ENCODE measurements at places on chromosomes 6 and 20. TPM values are rescaled to one million over a fixed set of nuclear protein-coding genes. Genes with fewer than 3 reads are reported as not detected.

Gene EZR
- total RNA-seq, result 140 TPM

Gene RIPOR2
- total RNA-seq, result 5.4 TPM

Gene BMP5
- 4.6 TPM for total RNA-seq

Gene CYP21A2
- total RNA-seq, result 2.0 TPM

Gene GNAS-AS1
- total RNA-seq, result 0.37 TPM

Gene PRDM13
- total RNA-seq, result not detected

Gene MROH8
- 4.8 TPM for total RNA-seq

Gene MUC22
- total RNA-seq, result not detected

Gene CAP2
- 79.5 TPM for total RNA-seq

Gene PTPRT
- total RNA-seq, result 0.27 TPM

Gene RIMS4
- 0.58 TPM for total RNA-seq

Gene PACRG
- total RNA-seq, result 3.2 TPM

Gene C2
- 12.3 TPM for total RNA-seq

Gene GMEB2
- total RNA-seq, result 7.9 TPM

Gene COL19A1
- 1.9 TPM for total RNA-seq

Gene TRERF1
- 2.6 TPM for total RNA-seq

Gene SLC2A4RG
- total RNA-seq, result 47.9 TPM

Gene SLC13A3
- total RNA-seq, result 0.71 TPM

Gene IDH3B
- total RNA-seq, result 149 TPM

Gene HLA-DOB
- total RNA-seq, result 0.27 TPM

DNA sequence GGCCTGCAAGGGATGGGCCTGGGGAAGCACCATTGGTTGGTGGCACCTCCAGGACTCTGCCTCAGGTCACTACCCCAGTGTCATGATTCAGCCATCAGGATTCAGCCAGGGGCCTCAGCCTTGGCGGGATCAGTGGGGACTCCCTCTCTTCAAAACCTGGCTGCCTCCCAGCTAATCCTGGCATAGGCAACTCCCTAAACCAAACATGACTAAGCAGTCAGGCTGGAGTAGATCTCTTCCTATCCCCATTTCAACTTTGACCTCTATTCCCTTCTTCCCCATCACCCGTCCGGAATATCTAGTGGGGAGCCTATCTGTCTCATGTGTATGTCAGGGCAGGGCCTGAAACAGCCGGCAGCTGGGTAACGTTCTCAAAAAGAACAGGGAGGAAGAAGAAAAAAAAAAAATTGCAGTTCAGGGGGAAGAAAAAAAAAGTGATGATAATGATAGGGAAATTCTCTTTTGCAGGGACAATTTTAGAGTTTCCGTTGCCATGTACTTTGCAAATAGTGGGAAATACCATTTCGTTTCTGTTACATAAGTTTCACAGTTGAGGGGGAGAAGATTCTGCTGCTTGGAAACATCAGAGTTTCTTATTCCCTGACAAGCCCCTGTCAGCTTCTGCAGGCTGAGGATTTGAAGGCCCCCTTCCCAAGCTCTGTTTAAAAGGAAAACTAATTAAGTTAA lies 4.1 kb upstream of the PREX1 start:
- peak; percentile 79 for DNase-seq

DNA sequence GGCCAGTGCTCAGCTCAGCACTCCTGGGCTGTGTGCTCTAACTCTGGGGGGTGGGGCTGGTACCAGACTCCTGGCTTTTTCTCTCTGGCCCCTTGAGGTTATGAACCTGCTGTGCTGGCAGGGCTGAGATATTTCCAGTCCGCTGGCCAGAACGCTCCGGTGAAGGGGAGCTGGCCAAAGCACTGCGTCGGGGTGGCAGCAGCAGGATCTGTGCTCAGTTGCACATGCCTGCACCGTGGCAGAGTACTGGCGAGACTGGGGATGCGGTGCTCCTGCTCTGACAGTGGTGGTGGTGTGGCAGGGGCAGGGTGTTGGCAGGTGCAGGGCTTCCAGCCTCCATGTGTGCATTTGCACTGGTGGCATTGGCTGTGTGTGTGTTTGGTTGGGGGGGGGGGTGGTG lies 374.4 kb downstream of the PHF3 start:
- no peak for DNase-seq

- no peak for DNase-seq
Observed at GRCh38 chr6:126446248-126446647, 106.3 kb downstream of the CENPW start.

GRCh38 chr6:296151-297122 lies 4.2 kb downstream of the DUSP22 start:
- DNase-seq, result peak; percentile 52

DNA sequence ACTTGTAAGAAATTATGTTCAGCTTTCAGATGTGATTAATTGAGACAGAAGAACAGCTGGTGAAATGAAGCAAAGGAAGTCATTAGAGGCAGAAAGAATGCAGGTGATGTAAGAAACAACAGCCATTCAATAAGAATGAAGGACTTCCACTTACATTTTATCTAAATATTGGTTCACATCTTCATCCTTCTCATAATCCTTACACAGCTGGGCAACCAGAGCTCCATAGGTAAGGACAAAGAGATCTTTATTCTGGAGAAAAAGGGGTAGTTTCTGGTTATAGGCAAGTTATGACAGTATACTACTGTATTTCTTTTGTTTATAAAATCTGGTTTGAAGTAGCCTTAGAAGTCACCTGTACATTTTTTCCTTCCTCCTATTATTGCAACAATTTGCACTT lies 2.3 kb downstream of the TRAPPC3L start:
- DNase-seq, result no peak

DNA sequence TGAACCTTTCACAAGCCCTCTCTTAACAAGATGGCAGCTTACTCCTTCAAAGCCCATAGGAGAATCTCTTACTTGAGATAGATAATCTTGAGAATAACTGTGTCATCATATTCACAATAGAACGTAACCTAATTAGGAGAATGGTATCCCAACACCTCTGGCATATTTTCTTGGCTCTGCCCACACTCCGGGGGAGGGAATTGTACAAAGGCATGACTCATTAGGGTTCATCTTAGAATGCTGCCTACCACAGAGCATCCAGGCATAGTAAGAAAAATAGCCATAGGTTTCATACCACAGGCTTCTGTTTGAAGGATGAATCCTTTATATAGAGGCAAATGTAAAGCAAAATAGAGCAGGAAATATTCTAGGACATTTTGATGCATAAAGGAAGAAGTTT lies 1100.6 kb upstream of the CITED2 start:
- no peak for DNase-seq

- no peak for DNase-seq
Observed at GRCh38 chr20:59334651-59335300, 34.4 kb downstream of the EDN3 start.

GRCh38 chr6:134287859-134288537 lies 29.9 kb downstream of the SGK1 start:
- DNase-seq, result no peak

DNA sequence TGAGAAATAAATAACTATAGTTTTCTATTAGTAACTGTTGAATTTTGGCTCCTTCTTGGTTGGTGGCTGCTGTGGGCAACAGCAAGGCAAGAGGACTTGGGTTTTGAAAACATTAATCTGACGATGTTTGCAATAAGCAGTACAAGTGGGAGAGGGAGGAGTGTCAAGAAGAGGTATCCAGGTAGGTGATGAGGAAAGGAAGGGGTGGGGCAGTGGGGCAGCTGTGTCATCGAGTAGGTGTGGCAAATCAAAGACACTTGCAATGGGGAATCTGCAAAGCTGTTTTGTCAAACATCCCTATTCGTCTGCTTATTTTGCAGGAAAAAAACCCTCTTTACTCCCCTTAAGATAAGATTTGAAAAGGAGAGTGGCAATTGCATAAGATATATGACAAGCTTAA lies 171.9 kb upstream of the MAP3K7 start:
- no peak for DNase-seq

DNA sequence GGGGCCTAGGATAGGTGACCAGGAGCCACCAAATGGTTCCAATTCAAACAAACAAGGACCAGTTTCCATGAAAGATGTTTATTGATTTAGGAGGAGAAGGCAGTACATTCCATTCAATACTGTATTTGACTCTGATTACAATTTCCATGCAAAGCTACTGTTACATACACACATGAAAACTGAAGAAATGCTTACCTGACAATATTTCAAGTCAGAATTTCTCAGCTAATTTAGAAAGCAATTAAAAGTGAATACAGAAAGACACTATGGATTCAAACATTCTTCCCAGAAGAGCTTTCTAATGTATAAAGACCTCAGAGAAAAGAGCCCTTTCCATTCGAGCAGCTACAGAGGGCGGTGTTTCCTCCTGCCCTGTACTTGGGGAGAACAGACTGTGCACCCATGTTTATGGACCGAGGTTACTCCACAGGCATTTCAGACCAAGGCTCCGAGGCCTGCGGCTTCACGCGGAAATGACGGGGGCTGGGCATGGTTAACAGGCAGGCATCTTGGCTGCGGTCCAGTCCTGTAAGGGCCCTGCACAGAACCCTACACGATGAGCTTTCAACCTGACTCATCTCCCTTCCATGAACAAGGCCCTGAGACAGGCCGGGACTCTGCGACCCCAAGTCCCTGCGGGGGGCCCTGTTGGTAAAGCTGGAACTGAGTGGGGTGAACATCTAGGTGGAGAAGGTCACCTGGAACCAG lies 25.7 kb upstream of the TCFL5 start:
- peak; percentile 67 for DNase-seq

DNA sequence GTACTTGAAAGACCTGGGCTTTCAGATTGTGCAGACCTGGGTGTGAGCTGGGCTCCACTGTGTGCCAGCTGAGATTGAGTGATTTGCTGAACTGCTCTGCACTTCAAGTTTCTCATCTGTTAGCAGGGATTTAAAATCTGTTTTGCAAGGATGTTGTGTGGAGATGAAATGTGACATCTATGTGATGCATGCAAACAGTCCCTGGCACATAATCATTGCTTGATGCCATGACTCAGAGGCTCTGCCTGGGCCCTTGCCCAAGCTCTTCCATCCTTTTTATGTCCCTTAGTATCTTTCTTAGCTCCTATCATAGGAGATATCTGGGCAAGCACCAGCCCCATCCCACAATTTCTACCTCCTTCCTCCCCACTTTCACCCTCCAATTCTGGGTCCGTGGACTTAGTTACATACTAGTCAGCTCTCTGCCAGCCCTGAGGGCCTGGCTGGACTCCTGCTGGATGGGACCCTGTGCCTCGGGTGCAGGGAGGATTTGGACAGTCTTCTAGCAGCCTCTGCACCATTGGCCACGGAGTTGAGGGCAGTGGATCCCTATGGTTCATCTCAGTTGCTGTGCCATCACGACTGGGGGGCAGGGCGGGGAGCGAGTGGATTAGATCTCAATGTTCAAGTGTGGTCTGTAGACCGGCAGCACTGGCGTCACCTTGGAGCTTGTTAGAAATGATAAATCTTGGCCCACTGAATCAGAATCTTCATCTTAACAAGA lies 103.6 kb downstream of the MAP3K7 start:
- no peak for DNase-seq

- DNase-seq, result no peak
Observed at GRCh38 chr6:139050770-139051313, 22.3 kb downstream of the ABRACL start.

DNA sequence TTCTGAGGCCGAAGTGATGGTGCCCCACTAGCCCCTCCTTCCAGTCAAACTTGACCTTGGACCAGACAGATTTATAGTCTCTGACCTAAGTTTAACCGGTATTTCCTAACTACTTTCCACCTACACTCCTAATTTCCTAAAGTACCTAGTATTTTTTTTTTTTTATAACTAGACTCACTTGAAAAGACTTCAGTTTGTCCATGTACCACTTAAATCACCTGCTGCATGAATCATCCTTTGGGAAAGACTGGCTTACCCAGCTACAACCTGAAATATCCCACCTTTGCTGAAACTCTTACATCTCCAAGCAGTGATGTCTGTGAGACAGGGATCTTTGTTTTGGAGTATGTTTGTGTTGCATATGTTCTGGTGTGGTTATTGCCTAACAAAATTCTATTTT lies 71.1 kb downstream of the ZDHHC14 start:
- DNase-seq, result no peak

GRCh38 chr6:34867484-34867883 lies 20.4 kb downstream of the TAF11 start:
- no peak for DNase-seq

DNA sequence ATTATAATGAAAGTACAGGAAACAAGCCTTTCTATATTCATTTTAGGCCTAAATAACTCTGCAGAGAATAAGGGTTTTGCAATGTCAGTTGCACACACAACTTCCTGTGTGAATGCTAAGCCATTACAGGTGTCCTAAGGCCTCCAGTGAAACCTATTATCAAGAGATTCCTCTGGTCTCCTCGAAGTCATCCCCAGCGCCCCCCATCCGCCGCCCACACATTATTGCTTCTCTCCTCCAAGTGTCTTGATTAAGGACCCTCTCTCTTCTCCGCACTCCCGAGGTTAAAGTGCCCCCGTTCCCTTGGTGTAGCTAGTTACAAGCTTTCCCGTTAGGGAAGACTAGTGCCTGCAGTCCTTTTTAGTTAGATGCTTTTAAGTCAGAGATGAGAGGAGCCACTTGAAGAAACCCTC lies 1.3 kb downstream of the HIVEP2 start:
- DNase-seq, result no peak

GRCh38 chr6:48765352-48765961 lies 654.5 kb upstream of the PTCHD4 start:
- DNase-seq, result no peak

DNA sequence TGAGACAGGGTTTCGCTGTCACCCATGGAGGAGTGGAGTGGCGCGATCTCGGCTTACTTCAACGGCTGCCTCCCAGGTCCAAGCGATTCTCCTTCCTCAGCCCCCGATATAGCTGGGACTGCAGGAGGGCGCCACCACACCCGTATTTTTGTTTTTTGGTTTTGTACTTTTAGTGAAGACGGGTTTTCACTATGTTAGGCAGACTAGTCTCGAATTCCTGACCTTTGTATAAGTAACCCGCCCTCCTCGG lies 115.4 kb upstream of the BTN3A2 start:
- no peak for DNase-seq

- no peak for DNase-seq
Observed at GRCh38 chr6:169096388-169096787, 157.3 kb downstream of the THBS2 start.

DNA sequence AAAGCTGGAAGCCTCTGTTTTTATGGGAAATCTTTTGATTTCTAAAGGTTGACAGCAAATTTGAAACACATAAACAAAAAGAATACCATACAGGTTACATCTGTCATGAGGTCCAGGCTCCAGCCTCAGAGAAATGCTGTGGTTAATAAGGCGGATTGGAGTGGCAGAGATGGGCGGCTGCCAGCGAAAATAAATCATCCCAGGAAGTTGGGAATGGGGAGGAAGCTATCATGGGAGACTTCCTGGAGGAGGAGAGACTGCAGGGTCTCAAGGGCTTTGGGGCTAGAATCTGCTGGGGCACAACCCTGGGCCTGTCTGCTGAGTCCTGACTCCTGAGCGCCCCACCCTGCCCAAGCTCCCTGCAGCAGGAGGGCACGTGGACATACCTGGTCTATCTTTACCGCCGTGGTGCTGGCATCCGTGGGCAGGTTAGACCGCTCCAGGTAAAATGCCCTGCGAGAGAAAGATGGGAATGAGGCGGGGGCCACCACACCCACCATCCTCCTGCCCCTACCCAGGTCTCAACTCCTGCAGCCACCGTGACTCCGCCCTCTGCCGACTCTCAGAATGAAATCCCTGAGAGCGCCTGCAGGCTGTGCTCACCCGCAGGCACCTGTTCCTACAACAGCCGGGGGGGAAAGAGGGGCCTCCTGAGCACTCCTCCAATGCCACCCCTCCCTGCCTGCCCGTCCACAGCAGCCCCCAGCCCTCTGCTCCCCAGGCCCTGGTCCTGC lies 197.3 kb downstream of the PREX1 start:
- no peak for DNase-seq

GRCh38 chr20:10385850-10386544 lies 48.0 kb downstream of the MKKS start:
- no peak for DNase-seq

Measured in left cardiac atrium (tissue), 4 donors.